Immature natural killer cell (primary cell): ENCODE measurements at places on chromosomes 5 and 9.

- H3K4me1 ChIP-seq, result no peaks in the 10 kb centered on the region
- H3K4me3 ChIP-seq, result no peak overlapping the region
- DNase-seq, result no peak
- H3K36me3 ChIP-seq, result peaks cover 3% of the 10 kb centered on the region
Observed at GRCh38 chr9:96888591-96888990, 34.3 kb upstream of the ZNF782 start.

DNA sequence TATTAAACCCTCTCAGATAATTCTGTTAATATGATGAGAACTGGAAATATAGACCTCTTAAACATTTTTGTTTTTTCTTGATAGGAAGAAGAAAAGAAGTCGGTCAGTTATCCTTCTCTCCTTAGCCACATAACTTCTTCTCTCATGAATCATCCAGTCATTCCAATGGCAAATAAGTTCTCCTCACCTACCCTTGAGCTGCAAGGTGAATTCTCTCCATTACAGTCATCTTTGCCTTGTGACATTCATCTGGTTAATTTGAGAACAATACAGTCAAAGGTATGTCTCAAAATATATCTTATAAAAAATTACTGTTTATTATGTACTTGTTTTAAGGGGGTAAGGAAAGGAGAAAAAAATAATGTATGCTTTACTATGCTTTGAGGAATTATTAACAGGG is 165.3 kb downstream of the MAN2A1 start:
- peaks cover 21% of the 10 kb centered on the region for H3K36me3 ChIP-seq
- peaks cover 2% of the 10 kb centered on the region for H3K27me3 ChIP-seq
- H3K27ac ChIP-seq, result no peak overlapping the region
- no peak overlapping the region for H3K4me3 ChIP-seq
- no peak for DNase-seq
- H3K4me1 ChIP-seq, result peaks cover 71% of the 10 kb centered on the region

GRCh38 chr5:60929024-60929423 is 15.8 kb downstream of the ERCC8 start:
- H3K4me3 ChIP-seq, result no peak overlapping the region
- H3K27me3 ChIP-seq, result no peaks in the 10 kb centered on the region
- DNase-seq, result no peak
- H3K27ac ChIP-seq, result no peak overlapping the region
- peaks cover 21% of the 10 kb centered on the region for H3K36me3 ChIP-seq
- no peaks in the 10 kb centered on the region for H3K4me1 ChIP-seq

GRCh38 chr5:116658830-116659229 is 84.2 kb upstream of the SEMA6A start:
- no peaks in the 10 kb centered on the region for H3K4me1 ChIP-seq
- no peak overlapping the region for H3K4me3 ChIP-seq
- H3K27me3 ChIP-seq, result no peaks in the 10 kb centered on the region
- no peaks in the 10 kb centered on the region for H3K36me3 ChIP-seq
- H3K27ac ChIP-seq, result no peak overlapping the region

DNA sequence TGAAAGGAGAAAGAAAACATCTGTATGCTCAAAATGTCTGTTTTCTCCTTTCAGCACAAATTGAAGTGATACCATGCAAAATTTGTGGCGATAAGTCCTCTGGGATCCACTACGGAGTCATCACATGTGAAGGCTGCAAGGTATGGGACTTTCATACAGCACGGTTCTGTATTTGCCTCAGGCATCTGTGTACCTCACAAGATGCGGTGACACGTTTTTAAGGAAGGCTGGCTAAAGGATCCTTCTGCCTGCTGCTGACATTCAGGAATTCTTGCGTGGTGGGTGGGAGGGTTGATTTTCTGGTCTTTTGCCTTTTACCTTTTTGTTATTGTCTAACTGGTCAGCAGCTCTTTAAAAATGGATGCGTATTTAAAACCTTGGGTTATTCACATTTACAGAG is 133.1 kb downstream of the RORB start:
- no peak overlapping the region for H3K4me3 ChIP-seq
- H3K4me1 ChIP-seq, result no peaks in the 10 kb centered on the region
- no peak for DNase-seq
- no peaks in the 10 kb centered on the region for H3K27me3 ChIP-seq

DNA sequence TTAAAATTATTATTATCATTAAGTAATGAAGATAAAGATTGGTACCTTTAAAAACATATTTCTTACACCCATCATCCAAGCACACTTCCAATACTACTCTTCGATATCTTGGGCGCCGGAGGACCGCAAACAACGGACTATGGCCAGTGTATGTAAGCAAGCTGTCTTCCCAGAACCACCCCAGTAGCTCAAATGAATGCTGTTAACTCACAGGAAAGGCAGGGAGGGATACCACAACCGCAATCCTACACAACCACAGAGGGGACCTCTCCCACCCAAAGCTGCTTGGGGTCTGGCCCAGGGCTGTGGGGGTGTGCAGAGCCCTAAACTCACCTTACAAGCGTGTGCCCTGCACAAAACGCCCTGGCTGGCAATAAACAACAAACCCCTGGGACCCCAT is 20.6 kb downstream of the GOLM1 start:
- no peaks in the 10 kb centered on the region for H3K36me3 ChIP-seq
- H3K27ac ChIP-seq, result no peak overlapping the region
- no peaks in the 10 kb centered on the region for H3K27me3 ChIP-seq
- no peak overlapping the region for H3K4me3 ChIP-seq
- no peak for DNase-seq
- peaks cover 23% of the 10 kb centered on the region for H3K4me1 ChIP-seq

DNA sequence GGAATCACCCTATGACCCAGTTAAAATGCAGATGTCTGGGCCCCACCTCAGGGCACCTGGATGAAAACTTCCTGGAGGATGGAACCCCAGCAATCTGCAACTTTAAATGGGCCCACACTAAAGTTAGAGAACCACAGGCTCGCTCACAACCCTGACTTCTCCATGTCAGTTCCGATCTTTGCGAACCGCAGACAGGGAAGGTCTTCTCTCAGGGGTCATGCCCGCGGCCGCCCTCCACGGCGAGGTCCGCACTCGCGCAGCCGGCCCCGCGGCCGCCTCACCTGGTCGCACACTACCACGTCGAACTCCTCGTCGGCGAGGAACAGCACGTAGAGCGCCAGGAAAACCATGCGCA is 499 bp downstream of the ALG2 start:
- peaks cover 11% of the 10 kb centered on the region for H3K36me3 ChIP-seq
- peak overlapping the region; percentile 100 for H3K4me3 ChIP-seq
- peaks cover 92% of the 10 kb centered on the region for H3K4me1 ChIP-seq
- H3K27me3 ChIP-seq, result peaks cover 9% of the 10 kb centered on the region
- no peak for DNase-seq

GRCh38 chr5:133469252-133469651 is 143.1 kb downstream of the FSTL4 start:
- H3K4me1 ChIP-seq, result peaks cover 2% of the 10 kb centered on the region
- no peaks in the 10 kb centered on the region for H3K27me3 ChIP-seq
- peak overlapping the region; percentile 13 for H3K27ac ChIP-seq
- no peaks in the 10 kb centered on the region for H3K36me3 ChIP-seq
- H3K4me3 ChIP-seq, result no peak overlapping the region

DNA sequence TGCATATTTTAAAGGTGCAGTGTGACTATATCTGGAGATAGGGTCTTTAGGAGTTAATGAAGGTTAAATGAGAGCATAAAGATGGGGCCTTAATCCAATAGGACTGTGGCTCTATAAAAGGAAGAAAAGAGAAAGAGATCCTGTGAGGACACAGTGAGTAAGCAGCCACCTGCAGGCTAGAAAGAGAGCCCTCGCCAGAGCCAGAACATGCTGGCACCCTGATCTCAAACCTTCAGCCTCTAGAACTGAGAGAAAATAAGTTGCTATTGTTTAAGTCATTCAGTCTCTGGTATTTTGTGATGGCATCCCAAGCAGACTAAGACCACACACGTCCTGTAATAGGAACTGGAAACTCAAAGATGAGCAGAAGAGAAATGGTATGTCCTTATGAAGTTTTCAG is 41.0 kb downstream of the RNF180 start:
- no peak overlapping the region for H3K27ac ChIP-seq
- no peaks in the 10 kb centered on the region for H3K4me1 ChIP-seq
- no peaks in the 10 kb centered on the region for H3K36me3 ChIP-seq
- DNase-seq, result no peak
- H3K27me3 ChIP-seq, result peaks cover 3% of the 10 kb centered on the region

- no peaks in the 10 kb centered on the region for H3K36me3 ChIP-seq
- H3K27ac ChIP-seq, result no peak overlapping the region
- no peaks in the 10 kb centered on the region for H3K4me1 ChIP-seq
- H3K27me3 ChIP-seq, result peaks cover 2% of the 10 kb centered on the region
- no peak overlapping the region for H3K4me3 ChIP-seq
Observed at GRCh38 chr5:141714542-141715310, 32.7 kb upstream of the ARAP3 start.

GRCh38 chr5:151631941-151632340 is 40.8 kb upstream of the FAT2 start:
- H3K4me1 ChIP-seq, result no peaks in the 10 kb centered on the region
- H3K36me3 ChIP-seq, result no peaks in the 10 kb centered on the region
- no peak for DNase-seq
- H3K4me3 ChIP-seq, result no peak overlapping the region
- H3K27me3 ChIP-seq, result peaks cover 8% of the 10 kb centered on the region

DNA sequence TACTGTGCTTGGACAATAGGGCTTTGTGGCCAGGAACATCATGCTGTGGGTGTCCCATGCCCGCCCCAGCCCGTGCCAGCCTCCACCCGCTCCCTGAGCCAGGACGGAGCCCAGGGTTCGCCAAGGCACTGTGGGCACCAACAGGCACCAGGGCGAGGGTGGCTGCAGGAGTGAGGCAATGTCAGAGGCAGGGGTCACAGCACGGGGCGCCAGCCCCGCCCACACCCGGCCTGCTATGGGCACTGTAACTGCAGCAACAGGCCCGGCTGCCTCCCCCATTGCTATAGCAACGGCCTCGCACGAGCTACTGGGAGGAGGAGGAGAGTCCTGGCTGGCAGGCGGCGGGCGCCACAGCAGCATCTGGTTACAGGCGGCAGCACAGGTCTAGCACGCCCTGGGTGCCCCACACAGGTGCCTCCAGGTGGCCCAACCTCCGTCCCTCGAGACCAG is 2.5 kb downstream of the ABCA2 start:
- H3K4me1 ChIP-seq, result peaks cover 40% of the 10 kb centered on the region
- H3K4me3 ChIP-seq, result no peak overlapping the region
- H3K27me3 ChIP-seq, result peaks cover 2% of the 10 kb centered on the region
- H3K36me3 ChIP-seq, result peaks cover 4% of the 10 kb centered on the region
- no peak overlapping the region for H3K27ac ChIP-seq

GRCh38 chr5:72013766-72014624 is 93.3 kb upstream of the MAP1B start:
- H3K4me3 ChIP-seq, result no peak overlapping the region
- no peaks in the 10 kb centered on the region for H3K4me1 ChIP-seq
- H3K36me3 ChIP-seq, result no peaks in the 10 kb centered on the region
- no peak for DNase-seq
- no peak overlapping the region for H3K27ac ChIP-seq

- no peak overlapping the region for H3K4me3 ChIP-seq
- H3K27ac ChIP-seq, result no peak overlapping the region
- no peaks in the 10 kb centered on the region for H3K36me3 ChIP-seq
- H3K4me1 ChIP-seq, result peaks cover 50% of the 10 kb centered on the region
- no peak for DNase-seq
Observed at GRCh38 chr5:39426051-39426745, 1.4 kb upstream of the DAB2 start.

DNA sequence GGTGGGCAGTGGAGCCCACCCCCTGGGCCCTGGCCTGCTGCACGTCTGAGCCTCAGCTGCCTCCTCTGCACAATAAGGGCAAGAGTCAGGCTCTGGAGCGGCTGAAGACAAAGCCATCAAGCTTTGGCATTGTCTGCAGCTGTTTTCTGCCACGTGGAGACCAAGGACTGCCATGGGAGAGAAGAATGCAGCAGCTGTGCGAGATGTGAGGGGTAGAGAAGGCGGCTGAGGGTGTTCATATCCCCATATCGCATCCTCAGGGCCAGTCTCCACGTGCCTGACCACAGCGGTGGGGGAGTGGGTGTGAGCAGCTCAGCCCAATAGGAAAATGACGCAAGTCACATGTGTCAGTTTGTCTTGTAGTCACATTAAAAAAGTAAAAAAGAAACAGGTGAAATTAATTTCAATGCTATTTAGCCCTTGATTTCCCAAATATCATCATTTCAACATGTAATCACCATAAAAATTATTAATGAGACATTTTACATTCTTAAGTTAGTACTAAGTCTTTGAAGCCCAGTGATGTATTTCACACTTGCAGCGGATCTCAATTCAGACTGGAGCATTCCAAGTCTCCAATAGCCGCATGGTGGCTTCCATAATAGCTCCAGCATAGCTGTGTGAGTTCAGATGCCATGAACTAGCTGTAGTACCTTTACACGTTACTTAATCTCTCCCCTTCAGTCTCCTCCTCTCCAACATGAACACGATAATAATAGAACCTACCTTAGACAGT is 6.6 kb downstream of the C1QTNF2 start:
- H3K27me3 ChIP-seq, result peaks cover 1% of the 10 kb centered on the region
- no peaks in the 10 kb centered on the region for H3K36me3 ChIP-seq
- H3K27ac ChIP-seq, result no peak overlapping the region
- DNase-seq, result no peak
- no peak overlapping the region for H3K4me3 ChIP-seq

DNA sequence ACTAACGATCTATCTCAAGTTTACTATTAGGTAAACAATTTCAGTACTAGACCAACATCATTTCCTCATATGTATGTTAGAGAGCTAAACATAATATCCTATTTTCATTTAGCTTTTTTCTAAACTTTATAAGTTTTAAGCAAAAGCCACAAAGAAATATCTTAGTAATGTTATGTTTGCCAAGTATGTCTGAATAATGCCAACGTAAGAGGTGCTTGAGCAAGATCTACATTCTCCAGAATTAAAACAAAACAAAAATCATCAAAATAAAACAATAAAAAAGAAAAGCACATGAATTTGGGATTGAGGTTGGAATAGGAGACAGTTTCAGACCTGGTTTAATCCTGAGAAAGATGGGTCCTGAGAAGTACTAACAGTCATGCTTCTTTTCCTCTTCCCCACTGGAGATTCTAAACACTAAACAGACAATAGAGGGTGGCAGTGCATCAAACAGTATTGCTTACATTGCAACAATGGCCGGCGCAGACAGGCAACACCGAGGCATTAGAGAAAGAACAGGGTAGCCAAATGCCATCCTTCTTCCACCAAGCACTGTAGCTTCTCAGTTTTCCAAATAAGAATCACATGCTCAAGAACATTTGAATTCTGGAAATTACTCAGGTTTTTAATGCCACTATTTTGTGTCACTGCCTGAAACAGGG is 33.6 kb downstream of the CSNK1A1 start:
- H3K27ac ChIP-seq, result peak overlapping the region; percentile 63
- H3K4me1 ChIP-seq, result peaks cover 93% of the 10 kb centered on the region
- no peak for DNase-seq
- H3K27me3 ChIP-seq, result no peaks in the 10 kb centered on the region
- H3K36me3 ChIP-seq, result peaks cover 8% of the 10 kb centered on the region

- H3K36me3 ChIP-seq, result peaks cover 30% of the 10 kb centered on the region
- H3K27ac ChIP-seq, result no peak overlapping the region
- H3K27me3 ChIP-seq, result peaks cover 2% of the 10 kb centered on the region
- no peaks in the 10 kb centered on the region for H3K4me1 ChIP-seq
Observed at GRCh38 chr9:133048595-133048994, 13.2 kb upstream of the CEL start.
